ENCODE measurements at places on chromosomes 12 and 14.

- peak; percentile 21 for DNase-seq
These were observed 40.1 kb upstream of the CISTR start for GRCh38 chr12:53791735-53792326.

GRCh38 chr12:4133029-4133428, 140.5 kb upstream of the CCND2 start:
- DNase-seq, result no peak

- no peak for DNase-seq
These were observed 24.4 kb downstream of the SLC11A2 start for GRCh38 chr12:51001799-51002198.

- no peak for DNase-seq
These were observed 142.1 kb downstream of the KIF21A start for GRCh38 chr12:39300799-39301198.

GRCh38 chr14:22882529-22883172, 371 bp upstream of the REM2 start:
- DNase-seq, result no peak

GRCh38 chr14:68793734-68794129, 865 bp upstream of the ZFP36L1 start:
- DNase-seq, result no peak
